ENCODE measurements at places on chromosomes 11 and 22.

- DNase-seq = no peak
Observed at GRCh38 chr22:24043958-24044357, 32.9 kb downstream of the CABIN1 start.

GRCh38 chr11:80724366-80724765, 1283.5 kb upstream of the TENM4 start:
- DNase-seq = no peak

GRCh38 chr11:73091521-73092305, 50.4 kb downstream of the FCHSD2 start:
- DNase-seq = no peak

DNA sequence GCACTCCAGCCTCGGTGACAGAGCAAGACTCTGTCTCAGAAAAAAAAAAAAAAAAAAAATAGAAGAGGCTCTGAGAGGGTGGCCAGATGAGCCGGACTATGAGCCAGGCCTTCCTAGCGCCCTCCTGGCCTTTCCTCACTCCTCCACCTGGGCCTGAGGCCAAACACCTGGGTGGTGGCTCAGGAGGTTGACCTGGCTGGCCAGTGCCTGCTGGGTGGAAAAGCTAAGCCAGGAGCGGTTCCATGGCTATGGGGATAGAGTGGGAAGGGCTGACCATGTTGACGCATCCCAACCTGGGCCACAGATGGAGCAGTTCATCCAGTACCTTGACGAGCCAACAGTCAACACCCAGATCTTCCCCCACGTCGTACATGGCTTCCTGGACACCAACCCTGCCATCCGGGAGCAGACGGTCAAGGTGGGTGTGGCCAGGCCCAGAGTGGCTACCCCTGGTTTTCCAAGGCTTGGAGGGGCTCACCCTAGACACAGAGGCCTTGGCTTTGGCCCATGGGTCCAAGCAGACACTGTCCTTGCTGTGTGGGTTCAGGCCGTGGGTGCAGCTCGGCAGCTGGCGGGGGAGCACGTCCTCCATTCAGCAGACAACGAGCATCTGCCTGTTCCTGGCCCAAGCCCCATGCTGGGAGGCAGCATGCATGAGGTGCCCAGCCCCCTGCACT, 7.6 kb downstream of the SCYL1 start:
- no peak for DNase-seq

DNA sequence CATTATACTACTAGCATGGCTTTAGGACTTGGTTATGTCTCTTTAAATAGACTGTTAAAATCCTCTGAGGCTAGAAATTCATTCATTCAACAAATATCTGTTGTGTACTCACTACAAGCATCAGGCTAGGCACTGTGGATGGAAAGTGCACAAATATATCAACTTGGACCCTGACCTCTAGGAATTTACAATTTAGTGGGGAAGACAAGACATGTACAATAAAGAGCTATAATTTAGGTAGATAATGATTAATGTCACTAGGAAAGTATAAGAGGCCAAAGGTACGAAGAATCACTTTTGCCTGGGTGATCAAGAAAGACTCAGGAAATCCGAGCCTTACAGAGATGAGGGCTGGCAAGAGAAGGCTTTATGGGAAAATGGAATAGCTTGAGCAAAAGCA, 25.6 kb upstream of the BMAL1 start:
- DNase-seq = no peak

Data from caudate nucleus (tissue), 63 donors.